ENCODE measurements at places on chromosomes 7 and 10.

DNA sequence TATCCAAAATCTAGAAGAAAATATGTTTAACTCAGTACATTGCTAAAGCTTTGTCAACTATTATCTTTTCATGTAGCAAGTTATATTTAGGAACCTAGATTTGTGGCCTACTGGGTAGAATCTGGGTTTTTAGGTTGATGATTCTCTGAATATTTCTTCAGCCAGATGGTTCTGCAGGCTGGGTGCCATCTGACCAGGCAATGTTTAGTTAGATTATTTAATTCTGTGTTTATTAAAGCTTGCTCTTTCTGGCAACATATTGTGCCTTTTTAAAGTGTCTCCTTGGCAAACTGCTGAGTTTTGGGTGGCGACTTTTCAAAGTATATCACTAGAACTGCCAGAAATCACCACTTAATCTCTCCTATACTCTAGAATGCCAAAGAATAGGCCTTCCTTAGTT lies 114.1 kb downstream of the LHFPL3 start:
- no peak for DNase-seq

- no peak for DNase-seq
Measured at GRCh38 chr10:96495544-96495943, 18.2 kb downstream of the TLL2 start.

DNA sequence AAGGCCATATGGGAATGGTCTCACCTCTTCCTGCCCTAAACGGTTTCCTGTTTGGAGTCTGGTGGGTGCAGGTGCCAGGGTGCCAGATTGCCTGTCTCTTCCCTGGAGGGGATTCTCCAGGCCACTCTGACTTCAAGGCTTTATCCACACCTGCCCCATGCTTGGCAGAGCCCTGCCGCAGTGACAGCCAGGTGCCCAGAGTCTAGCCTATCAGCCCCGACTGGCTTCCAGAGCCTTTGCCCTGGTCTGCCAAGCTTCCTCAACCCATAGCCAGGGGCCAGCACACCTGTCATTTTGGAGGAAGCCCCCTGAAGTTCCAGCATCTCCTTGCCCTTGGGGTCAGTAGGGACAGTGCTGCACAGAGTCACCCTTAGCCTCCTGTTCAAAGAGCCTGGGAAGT lies 21.6 kb downstream of the TBATA start:
- DNase-seq, result no peak

DNA sequence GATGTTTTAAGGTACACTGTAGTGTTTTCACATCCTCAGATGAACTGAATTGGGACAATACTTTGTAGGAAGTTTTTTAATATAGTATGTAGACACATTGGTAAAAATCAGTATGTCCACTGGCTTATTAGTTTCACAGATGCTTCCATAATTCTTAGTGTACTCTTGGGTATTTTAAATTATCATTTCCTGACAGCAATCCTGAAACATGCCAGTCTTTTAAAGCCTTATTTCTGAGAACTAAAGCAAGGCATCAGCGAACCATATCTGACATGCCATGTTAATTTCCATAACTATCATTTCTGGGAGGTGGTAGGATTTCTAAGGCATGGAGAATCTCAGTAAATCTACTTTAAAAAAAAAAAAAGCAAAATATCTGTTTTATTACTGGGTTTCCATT lies 266.4 kb downstream of the ADK start:
- DNase-seq, result no peak

- no peak for DNase-seq
Measured at GRCh38 chr10:21507150-21507549, 18.3 kb downstream of the SKIDA1 start.

GRCh38 chr7:135692055-135692454 lies 29.7 kb downstream of the STMP1 start:
- DNase-seq, result no peak

Data from activated CD4-positive, alpha-beta T cell treated with anti-CD3 and anti-CD28 coated beads, Interleukin-2, amount 50 U/mL, for 24 hours (primary cell).